ENCODE measurements at places on chromosomes 5 and 9.

GRCh38 chr5:132812781-132813598 lies at the start of gene SOWAHA:
Gene SOWAHA (plus strand): TSS chr5:132813302. CDS start chr5:132813622, 320 bp downstream.
- DNase-seq = no peak

GRCh38 chr5:12354686-12355085 lies 450.4 kb upstream of the CTNND2 start:
- no peak for DNase-seq

GRCh38 chr9:129496473-129497004 lies 124.4 kb downstream of the C9orf50 start:
- peak; percentile 84 for DNase-seq

DNA sequence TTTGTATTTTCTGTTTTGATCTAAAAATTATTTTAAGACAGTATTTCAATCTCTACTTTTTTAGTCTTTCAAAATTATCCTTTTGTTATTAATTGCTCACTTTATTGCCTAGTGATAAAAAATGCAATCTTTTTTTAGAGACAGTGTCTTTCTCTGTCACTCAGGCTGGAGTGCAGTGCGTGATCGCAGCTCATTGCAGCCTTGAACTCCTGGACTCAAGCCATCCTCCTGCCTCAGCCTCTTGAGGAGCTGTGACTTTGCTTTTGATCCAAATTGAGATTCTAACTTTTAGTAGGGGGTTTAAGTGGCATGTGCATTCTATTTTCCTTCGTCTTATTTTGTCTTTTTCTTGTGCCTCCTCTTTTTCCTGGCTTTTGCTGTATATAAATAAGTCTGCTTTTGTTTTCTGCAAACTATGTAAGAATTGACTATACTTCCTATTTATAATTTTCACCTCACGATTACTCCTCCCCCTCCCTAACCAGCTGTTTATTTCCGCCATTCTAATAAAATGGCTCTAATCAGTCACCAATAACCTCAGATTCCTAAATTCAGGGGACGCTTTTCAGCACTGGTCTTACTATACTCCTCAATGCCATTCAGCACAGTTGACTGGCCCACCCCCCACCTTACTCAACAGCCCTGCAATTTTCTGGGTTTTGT lies 32.3 kb downstream of the KLF9 start:
- DNase-seq = no peak

GRCh38 chr5:93894601-93895354 lies 153.4 kb upstream of the POU5F2 start:
- no peak for DNase-seq

- no peak for DNase-seq
Observed at GRCh38 chr9:107221321-107221720, 61.8 kb upstream of the RAD23B start.
